ENCODE measurements at places on chromosomes 12 and 14.

GRCh38 chr12:122304924-122305323 is 38.6 kb upstream of the VPS33A start:
- DNase-seq = no peak

DNA sequence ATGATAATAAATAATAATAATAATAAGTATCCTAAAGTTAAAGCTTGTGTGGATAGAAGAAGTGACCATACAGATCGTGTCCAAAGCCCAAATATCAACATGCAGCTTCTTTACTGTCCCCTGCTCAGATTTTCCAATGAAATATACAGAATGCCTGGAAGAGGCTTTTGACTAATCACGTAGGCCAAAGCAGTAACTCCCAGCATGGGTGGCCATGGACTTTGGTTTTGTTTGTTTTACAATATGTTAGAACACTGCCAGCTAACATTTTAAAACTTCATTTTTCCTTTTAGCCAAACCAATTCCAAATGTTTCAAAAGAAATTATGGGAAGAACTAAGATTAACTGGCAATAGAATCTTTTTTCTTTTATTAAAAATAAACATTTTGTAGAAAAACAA is 400.0 kb upstream of the FLRT2 start:
- no peak for DNase-seq

- DNase-seq = peak; percentile 84
Observed at GRCh38 chr14:58898655-58899316, 261.0 kb downstream of the DACT1 start.

DNA sequence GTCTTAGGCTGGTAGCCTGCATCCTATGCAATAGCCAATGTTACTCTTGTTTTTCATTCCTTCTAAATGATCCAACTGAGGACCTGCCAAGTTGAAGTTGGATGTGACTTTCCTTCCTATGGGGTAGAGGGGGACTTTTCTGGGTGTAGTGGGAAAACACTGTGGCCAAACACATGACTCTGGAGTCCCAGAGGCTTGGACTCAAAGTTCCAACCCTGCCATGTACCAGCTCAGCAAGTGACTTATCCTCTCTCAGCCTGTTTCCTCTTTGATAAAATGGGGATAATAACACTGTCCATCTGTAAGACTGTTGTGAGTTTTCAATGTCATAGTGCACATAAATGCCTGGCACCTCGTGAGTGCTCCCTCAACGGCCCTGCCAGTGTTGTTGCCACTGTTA is 97.0 kb downstream of the ZFP36L1 start:
- DNase-seq = no peak

Data from GM04503 (cell line).